ENCODE measurements at places on chromosomes 6 and 20.

- no peak for ATAC-seq
Measured at GRCh38 chr20:9877932-9878495, 39.1 kb upstream of the PAK5 start.

- no peak for ATAC-seq
Measured at GRCh38 chr6:146123616-146124015, 94.8 kb downstream of the GRM1 start.

- ATAC-seq, result no peak
Measured at GRCh38 chr20:9051508-9051907, 17.4 kb upstream of the PLCB4 start.

DNA sequence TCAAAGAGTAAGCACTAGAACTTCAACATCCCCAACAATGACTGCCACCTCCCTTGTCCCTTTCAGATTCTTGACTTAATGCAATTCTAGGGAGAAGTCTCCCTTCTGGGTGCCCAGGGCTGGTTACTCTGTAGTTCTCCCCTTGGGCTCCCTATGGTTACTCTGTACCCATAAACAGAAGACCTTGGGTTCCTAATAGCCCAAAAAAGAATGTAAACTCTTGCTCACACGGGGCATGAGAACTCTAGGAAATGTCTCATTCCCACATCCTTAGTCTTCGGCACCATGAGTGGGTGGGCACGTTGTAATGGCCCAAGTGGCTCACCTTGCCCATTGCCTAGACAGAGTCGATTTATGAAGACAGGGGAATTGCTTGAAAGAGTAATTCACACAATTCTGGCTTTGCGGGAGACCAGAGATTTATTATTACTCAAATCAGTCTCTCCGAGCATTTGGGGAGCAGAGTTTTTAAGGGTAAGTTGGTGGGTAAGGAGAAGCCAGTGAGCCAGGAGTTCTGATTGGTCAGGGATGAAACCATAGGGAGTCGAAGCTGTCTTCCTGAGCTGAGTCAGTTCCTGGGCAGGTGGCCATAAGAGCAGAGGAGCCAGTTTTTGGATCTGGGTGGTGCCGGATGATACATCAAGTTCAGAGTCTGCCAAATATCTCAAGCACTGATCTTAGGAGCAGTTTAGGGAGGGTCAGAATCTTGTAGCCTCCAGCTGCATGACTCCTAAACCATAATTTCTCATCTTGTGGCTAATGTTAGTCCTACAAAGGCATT is 61.2 kb upstream of the SIRPG start:
- ATAC-seq, result no peak

DNA sequence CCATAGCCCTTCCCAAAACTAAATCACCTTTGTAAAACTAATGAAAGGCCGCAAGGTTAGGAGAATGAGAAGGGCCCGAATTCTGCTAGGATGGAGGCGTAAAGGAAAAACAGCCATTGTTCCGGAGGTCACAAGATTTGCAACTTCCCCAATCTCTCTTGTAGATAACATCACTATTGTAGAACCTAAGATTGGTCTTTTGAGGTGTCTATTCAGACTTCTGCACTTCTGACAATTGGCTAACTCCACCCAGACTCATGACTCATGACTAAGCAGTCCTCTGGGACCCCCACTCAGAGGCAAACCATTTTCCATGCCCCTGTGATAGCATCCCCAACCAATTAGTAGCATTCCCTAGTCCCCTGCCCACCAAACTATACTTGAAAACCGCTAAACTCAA is 210.5 kb upstream of the SHLD1 start:
- no peak for ATAC-seq
